ENCODE measurements at places on chromosomes 2 and 18.

DNA sequence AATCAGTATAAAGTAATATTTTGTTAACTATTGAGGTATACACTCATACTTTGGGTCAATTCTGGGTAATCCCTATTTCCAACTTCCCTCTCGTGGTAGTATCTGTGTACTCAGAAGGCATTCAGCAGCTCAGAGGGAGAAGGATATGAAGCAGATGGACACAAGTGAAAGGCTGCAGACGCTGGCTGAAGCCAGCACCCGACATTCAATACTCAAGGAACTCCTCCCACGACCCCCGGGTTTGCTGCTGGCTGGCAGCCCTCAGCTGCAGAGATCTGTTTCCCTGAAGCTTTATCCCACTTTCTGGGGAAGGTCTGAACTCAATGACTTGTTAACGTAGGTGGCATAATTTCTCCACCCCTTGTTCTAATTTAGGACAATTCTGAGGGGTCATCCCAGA, 847.3 kb upstream of the SOX11 start:
- DNase-seq, result no peak

DNA sequence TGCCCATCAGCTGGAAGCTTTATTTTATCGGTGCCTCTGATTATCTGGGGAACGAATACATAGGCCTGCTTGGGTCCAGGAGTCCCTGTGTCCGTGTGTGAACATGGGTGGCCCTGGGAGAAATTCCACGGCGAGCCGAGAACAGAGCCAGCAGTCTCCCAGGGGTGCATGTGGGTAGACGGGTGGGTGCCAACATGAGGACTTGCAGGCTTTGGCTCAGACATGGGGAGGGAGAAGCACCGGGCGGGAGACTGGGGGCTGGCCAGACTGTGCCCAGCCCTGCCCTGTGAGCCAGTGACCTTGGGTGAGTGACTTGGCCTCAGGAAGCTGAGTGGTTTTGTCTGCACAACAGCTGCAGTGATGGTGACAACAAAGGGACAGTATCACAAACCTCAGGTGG, 44.2 kb upstream of the SALL3 start:
- no peak for DNase-seq

GRCh38 chr2:215604606-215605005, 168.7 kb upstream of the FN1 start:
- no peak for DNase-seq

DNA sequence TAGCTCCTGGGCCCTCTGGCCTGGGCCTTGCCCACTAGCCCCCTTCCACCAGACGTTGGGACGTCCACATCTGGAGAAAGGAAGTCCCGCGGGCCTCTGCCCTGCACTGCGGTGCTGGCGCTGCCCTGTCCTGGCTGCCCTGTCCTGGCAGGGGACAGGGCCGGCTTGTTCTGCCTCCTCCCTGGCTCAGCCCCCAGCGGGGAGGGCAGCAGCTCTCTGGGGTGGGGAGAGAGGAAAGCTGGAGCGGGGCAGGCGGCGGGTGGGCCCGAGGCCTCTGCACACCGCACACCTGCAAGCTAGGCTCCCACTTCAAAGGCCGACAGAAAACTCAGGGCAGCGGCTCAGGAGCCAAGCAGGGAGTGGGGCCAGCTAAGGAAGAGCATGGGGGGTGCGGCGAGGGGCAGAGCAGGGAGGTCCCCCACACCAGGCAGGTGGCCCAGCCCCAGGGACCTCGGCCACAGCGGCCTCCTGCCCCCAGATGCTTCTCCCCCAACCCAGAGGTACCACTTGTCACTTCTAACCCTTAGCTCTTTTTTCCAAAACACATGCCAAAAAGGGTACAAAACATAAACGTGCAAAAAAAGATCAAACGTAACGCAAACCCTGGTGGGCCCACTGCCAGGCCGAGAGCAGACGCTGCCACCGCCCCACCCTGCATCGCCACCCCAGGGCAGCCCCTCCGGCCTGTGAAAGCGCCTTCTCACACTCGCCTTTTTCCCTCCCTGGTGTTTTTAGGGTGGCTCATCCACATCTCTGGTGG, 13.5 kb downstream of the SNED1 start:
- no peak for DNase-seq

GRCh38 chr2:46010925-46011490, 286.2 kb upstream of the EPAS1 start:
- peak; percentile 50 for DNase-seq

DNA sequence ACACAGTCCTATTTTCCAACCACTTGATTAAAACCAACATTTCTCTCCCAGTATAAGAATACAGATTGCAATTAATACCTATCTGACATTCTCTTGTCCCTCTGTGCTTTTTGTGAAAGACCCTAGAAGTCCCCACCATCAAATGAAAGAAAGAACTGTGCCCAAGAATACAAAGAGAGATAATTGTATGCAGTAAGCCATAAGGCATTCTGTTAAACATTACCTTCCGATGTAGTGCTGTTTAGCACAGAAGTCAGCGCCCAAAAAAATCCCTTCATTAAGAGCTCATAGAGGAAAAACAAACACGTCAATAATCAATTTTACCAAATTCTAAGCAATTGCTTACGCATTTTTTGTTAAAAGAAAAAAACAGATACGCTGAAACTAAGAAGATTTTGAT, 41.1 kb downstream of the ZNF516 start:
- DNase-seq, result no peak

DNA sequence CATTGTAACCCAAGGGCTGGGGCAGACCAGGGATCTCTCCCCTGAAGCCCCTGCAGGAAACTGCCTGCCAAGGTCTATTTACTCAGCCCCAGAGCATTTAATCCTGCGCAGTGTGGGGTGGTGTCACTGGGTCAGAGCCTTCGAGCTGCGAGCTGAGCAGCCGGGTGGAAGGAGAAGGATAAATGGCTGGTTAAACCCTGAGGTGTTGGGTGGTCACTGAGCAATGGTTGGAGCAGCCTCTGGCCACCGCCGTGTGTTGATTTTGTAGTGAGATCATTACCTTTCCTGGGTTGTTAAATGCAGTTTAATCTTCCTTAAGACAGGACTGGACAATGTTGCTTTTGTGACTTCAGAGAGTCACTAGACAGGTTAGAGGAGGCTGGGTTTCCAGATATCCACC, 98.1 kb downstream of the SETBP1 start:
- DNase-seq, result no peak

DNA sequence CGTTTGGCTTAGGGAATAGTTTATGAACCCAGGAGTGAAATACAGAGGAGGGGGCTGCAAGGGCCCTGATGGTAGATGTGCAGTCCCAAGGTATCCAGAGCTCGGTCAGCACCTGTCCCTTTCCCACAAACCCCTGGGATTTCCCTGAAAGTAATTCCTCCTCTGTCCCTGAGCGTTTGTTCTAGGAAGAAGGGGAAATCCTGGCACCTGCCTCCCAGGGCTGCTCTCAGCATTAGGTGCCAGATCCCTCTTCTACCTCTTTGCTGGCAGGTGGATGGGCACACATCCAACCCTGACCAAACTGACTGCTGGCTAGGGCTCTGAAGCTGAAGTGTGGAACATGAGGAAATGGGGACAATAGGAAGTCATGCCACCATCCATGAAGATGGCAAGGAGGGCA, 824.0 kb downstream of the SLC4A3 start:
- no peak for DNase-seq

- DNase-seq, result no peak
These were observed 742 bp upstream of the SOS1 start for GRCh38 chr2:39121523-39122063.

- DNase-seq, result no peak
These were observed 17.2 kb downstream of the BOK start for GRCh38 chr2:241575624-241576292.

GRCh38 chr2:60215386-60215901, 338.0 kb downstream of the BCL11A start:
- DNase-seq, result no peak

DNA sequence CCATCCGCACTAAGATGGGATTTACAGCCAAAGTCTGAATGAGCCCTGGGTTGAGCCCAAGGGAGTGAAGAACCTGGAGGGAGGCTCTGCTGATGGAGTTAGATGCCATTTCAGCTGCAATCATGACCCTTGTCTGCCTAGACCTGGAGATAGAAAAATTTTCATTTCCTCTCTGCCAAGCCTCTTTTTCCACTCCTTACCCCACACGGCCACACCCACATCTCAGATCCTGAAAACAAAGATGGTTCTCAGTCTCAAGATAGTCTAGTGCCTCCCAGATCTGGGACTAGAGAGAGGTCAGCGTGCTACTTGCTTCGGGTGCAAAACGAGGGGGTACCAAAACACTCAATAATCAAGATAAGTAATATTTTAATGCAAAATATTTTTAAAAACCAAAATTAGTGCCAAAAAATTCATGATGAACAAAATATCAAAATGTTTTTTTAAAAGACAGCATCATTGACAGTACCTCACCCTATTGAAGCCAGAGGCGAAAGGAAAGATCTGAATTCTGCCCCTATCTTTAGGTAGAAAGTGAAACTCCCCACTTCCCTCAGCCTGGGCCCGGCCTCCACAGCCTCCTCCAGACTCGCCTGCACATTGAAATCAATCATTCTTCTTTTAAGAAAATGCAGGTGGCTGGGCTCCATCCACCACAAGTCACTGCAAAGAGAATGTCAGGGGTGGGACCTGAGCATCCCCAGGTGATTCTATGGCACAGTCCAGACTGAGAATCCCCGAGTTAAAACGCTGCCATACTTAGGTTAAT, 57.8 kb upstream of the GPR45 start:
- DNase-seq, result no peak

DNA sequence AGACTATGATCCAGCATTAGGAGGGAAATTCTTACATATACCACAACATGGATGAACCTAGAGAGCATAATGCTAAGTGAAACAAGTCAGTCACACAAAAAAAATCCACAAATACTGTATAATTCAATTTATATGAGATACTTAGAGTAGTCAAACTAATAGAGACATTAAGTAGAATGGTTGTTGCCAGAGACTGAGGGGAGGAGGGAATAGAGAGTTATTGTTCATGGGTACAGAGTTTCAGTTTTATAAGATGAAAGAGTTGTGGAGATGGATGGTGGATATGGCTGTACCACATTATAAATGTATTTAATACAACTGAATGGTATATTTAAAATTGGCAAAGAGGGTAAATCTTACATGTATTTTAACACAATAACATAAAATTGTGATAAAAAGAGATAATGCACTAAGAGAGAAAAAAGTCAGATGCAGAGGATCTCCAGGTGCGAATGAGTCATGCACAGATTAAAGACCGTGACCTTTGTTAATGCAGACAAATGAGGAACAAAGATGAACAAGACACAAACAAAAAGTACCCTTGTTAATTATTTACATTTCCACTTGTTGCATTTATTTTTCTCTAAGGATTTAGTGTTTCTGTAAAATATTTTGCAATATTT, 541.7 kb upstream of the MEX3C start:
- DNase-seq, result no peak

GRCh38 chr18:51044928-51045585, 15.0 kb downstream of the SMAD4 start:
- DNase-seq, result no peak

DNA sequence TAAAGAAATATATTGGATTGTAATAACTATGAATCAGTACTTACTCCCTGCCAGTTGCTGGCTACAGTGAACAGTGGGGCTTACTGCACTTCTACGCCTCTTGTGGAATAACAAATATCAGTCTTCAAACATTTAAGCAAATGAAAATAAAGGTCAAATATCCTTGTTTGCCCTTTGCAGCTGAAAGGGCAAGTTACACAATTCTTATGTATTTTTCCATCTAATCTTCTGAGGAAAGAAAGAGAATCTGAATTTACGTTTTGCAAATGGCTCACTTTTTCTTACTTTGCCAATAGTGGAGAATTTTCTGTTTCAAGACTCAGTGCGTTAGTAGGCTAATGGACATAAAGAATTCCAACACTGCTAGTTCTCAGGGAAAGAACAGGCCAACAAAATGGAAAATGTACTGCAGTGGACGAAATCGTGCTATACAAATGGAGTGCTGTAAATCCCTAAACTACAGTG, 157.2 kb upstream of the TMEM200C start:
- DNase-seq, result no peak

GRCh38 chr2:132276571-132276981, 114.8 kb upstream of the ANKRD30BL start:
- no peak for DNase-seq

- DNase-seq, result no peak
These were observed 208.1 kb upstream of the RND3 start for GRCh38 chr2:150695451-150696135.

DNA sequence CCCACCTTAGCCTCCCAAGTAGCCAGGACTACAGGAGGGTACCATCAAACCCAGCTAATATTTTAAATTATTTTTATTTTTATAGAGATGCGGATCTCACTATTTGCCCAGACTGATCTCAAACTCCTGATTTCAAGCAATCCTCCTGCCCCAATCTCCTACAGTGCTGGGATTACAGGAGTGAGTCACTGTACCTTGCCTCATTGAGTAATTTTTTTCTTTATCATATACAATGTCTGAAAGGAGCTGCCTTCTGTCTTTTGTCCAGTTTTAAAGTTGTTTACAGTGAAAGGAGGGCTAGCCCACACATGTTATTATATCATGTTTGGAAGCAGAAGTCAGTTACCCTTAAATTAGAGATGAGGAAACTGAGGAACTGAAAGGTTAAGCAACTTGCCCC, 32.5 kb downstream of the PRKRA start:
- peak; percentile 70 for DNase-seq

DNA sequence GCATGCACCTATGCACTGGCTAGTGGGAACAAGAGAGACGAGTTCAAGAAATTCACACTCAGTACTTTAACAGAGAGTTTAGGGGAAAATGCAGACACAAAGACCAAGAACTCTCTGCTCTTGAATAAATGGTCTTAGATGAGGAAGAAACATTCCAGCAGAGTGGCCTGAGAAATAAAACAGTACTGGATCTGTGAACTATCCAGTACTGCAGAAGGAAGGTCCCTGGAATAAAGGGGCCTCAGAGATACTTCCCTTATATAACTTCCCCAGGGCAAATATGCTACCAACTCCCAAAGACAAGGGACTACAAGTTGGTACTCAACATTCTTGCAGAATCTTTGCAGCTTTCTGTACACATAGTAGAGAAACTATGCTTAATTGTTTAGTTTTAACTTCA, 70.9 kb upstream of the ARL5A start:
- DNase-seq, result no peak

DNA sequence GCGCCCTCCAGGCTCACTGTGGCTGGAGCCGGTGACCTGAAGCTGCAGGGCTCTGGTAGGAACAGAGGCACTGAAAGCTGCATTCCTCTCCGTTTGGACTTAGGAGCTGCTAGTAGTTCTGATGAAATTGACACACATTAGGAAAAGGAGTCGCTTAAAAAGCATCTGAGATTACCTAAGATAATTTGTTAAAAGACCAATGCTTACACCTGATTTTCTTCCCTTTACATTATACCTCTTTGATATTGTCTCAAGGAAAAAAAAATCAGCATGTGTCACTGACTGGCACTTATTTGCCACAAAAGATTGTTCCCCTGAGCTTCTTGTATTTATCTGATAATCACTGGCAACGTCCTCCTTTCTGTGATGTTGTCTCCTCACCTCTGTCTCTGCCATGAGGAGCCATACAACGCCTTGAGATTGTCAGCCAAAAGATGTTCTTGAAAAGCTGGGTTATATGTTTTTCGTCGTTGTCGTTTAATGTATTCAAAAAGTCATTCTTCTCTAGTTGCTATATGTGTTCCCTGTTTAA, 618 bp upstream of the CHN1 start:
- DNase-seq, result no peak

All from MCF 10A (cell line).